T-cell (primary cell): ENCODE measurements at places on chromosomes 6 and 20. TPM values are rescaled to one million over a fixed set of nuclear protein-coding genes. Genes with fewer than 3 reads are reported as not detected.

LY6G6C gene
- total RNA-seq: not detected

DNA sequence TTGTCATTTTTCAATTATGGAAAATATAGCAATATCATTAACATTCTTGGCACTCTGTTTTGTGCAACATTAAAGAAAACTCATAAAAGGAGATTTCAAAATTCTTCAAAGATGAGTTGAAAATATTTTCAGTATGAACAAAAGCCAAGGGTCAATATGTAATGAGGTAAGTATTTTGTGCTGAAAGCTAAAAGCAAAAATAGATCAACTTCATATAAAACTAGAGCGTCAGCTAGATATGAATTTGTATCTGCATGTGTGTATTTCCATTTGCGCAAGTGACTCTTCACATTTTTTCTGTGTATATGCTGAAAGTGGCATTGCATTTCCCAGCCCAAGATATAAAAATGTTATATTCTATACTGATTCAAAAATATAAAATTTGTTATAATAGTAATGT is 492.1 kb upstream of the EYS start:
- no peak for DNase-seq
- no peaks in the 10 kb centered on the region for H3K4me1 ChIP-seq
- H3K36me3 ChIP-seq: no peaks in the 10 kb centered on the region

DNA sequence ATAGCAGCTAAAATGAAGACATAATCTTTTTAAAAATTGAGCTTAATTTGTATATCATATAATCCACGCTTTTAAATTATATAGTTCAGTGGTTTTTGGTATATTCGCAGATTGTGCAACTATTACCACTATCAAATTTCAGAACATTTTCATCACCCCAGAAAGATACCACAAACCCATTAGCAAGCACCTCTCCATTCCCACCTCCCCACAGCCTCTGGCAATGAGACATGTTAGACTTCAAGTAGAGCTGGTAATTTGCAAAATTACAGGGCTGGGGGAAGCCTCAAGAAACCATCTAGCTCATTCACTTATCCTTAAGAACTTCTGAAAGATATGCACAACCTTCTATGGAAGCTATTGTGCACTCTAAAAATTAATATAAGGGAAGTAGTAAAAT is 37.2 kb downstream of the TRMT6 start:
- no peak overlapping the region for H3K27ac ChIP-seq
- H3K4me1 ChIP-seq: peaks cover 5% of the 10 kb centered on the region
- no peak overlapping the region for H3K4me3 ChIP-seq
- no peaks in the 10 kb centered on the region for H3K36me3 ChIP-seq

DPPA5 gene
- not detected for total RNA-seq

DNA sequence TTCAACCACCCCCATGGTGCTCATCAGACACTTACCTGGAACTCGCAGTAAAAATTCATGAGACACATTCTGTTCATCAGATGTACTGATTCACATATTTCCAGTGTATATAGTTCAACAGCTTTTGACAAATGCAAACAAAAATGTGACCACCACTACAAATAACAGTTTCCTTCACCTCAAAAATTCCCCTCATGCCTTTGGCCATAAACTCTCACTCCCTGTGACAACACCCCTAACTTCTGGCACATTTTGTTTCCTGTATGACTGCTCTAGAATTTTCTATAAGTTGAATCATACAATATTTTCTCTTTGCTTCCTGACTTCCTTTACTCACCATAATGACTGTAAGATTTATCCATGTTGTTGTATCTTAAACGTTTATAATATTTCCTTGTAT is 63.7 kb downstream of the C6orf118 start:
- H3K36me3 ChIP-seq: no peaks in the 10 kb centered on the region
- no peak overlapping the region for H3K4me3 ChIP-seq
- H3K4me1 ChIP-seq: no peaks in the 10 kb centered on the region
- no peak overlapping the region for H3K27ac ChIP-seq
- DNase-seq: no peak

DNA sequence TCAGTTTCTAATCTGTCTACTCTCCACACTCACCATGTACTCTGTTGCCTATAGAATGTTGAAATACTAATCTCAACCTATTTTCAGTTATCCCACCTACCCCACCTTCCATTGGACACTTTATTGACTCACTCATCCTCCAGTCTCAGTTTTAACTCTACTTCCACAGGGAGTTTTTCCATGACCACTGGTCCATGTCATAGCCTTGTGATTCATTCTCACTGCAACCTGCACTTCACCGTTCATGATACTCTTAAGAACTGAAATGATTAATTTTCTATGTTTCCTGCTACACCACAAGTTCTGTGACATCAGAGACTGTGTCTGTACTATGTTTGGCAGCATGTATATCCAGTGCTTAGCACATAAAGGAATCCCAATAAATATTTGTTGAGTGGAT is 122.8 kb upstream of the HSF2 start:
- no peaks in the 10 kb centered on the region for H3K4me1 ChIP-seq
- no peak overlapping the region for H3K27ac ChIP-seq
- no peaks in the 10 kb centered on the region for H3K36me3 ChIP-seq
- H3K4me3 ChIP-seq: no peak overlapping the region

GRCh38 chr20:14861028-14861699 is 523.8 kb upstream of the FLRT3 start:
- no peak overlapping the region for H3K27ac ChIP-seq
- no peaks in the 10 kb centered on the region for H3K36me3 ChIP-seq
- no peaks in the 10 kb centered on the region for H3K27me3 ChIP-seq
- H3K4me3 ChIP-seq: no peak overlapping the region

DNA sequence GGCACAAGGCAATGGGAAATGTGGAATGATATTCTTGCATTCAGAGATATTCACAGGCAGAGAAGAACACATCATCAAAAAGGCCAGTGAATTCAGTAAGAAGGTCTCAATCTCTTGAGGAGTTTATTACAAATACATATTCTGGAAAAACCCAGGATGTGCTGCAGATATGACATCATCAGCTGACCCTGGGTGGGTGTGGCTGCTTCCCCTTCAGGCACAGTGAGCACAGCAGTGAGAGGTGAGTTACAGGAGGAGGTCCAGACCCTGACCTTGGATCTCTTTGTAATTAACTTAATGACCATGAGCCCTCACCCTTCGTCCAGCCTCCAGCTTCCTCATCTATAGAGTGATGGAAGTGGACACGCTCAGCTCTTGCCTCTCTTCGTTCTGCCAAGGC is 147.5 kb upstream of the SYNDIG1 start:
- H3K27ac ChIP-seq: no peak overlapping the region
- no peak for DNase-seq
- H3K36me3 ChIP-seq: no peaks in the 10 kb centered on the region
- peaks cover 19% of the 10 kb centered on the region for H3K27me3 ChIP-seq

GRCh38 chr6:89564752-89565427 is 73.7 kb downstream of the LYRM2 start:
- H3K4me3 ChIP-seq: no peak overlapping the region
- no peaks in the 10 kb centered on the region for H3K4me1 ChIP-seq
- H3K36me3 ChIP-seq: no peaks in the 10 kb centered on the region

DNA sequence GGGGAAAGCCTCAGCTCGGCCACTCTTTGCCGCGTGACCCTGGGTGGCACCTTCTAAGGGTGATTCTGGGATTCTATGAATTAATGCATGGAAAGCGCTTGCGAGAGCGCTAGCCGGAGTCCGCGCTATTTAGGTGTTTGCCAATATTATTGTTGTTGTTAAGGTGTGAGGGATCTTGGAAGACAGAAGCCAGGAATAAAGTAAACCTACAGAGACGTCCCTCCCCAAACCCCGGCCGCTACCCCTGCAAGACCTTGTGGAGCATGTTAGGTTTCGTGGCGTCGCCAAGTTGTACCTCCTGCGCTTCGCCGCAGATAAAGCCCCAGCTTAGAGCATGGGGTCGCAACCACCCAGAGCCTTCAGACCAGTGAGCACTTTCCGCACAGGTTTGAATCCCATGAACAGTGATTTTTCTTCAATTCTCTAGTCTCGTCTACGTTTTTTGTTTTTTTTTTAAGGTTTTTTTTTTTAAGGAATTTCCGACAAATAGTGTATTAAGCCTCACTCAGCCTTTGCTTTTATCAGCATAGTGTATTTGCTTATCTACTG is 16.9 kb upstream of the ZSCAN9 start:
- no peak overlapping the region for H3K4me3 ChIP-seq
- peaks cover 42% of the 10 kb centered on the region for H3K27me3 ChIP-seq
- DNase-seq: no peak
- no peak overlapping the region for H3K27ac ChIP-seq
- H3K36me3 ChIP-seq: no peaks in the 10 kb centered on the region

CCR6 gene
- 5.2 TPM for total RNA-seq

GRCh38 chr6:8193541-8193940 is 91.2 kb upstream of the EEF1E1 start:
- DNase-seq: no peak
- H3K27me3 ChIP-seq: peaks cover 2% of the 10 kb centered on the region
- no peak overlapping the region for H3K27ac ChIP-seq

- peaks cover 11% of the 10 kb centered on the region for H3K36me3 ChIP-seq
- DNase-seq: no peak
- no peaks in the 10 kb centered on the region for H3K27me3 ChIP-seq
- H3K27ac ChIP-seq: no peak overlapping the region
These were observed 109.0 kb downstream of the HIVEP2 start for GRCh38 chr6:142835787-142836535.

PRPH2 gene
- total RNA-seq: not detected

GRCh38 chr20:33480048-33480447 is 9.8 kb upstream of the CBFA2T2 start:
- H3K36me3 ChIP-seq: no peaks in the 10 kb centered on the region
- no peaks in the 10 kb centered on the region for H3K27me3 ChIP-seq
- H3K4me3 ChIP-seq: no peak overlapping the region

HUS1B gene
- total RNA-seq: 3.8 TPM
